ENCODE measurements at places on chromosomes 6 and 20. TPM values are rescaled to one million over a fixed set of nuclear protein-coding genes. Genes with fewer than 3 reads are reported as not detected.
A peak's percentile ranks its signal among the peaks of the same experiment; 100 is the strongest.

DNA sequence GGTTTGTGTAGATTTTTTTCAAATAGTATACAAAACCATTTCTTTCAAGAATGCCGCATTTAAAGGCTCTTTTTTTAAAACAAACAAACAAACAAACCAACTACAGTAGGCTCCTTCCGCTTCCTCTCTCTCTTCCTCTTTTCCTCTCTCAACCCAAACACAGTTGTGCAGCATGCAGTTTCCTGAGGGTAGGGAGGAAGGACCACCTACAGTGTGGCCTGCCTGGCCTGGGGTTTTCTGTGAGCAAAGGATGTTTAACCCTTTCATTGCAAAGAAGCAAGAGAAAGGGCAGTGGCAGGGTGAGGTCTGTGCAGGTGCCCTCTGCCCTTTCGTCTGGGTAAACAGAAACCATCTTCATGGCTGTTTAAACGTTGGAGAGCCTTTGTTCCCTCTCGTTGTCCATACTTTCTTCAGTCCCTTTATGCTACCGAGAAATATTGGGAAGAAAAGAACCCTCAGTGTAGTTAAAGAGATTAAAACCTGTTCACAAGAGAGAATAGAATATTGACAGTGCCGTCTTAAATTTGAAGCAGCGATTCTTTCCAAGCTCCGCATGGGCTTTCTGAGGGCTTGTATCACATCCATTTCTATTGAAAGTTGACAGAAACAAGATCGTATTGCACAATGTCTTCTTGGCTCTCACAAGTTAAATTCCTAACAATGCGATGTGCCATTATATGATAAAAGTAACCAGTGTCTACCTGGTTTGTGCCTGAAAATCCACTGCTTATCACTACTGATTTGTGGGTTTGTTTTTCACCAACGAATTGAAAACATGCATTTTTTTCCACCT lies 215.5 kb upstream of the SNX9 start:
- no peak for DNase-seq

DNA sequence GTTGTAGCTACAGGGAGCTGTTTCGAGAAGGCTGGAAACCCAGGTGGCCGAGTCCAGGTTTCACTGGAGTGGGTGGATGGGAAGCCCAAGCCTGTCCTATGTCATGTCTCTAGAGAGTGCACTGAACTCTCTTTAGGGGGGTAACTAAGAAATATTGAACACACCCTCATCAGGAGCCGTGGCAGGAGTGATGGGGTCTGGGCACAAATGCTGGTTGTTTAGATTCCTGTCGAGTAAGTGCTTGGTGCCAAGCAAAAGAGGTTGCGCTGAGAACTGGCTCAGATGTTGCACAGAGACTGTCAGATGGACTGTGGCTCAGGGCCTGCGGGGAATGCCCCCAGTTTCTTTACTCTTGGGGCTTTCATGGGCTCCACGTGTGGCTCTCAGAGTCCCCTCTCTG lies 7.3 kb upstream of the FAM209A start:
- no peak for DNase-seq

GRCh38 chr6:88763160-88763559 lies 200.3 kb downstream of the RNGTT start:
- no peak for DNase-seq

- DNase-seq = no peak
Measured at GRCh38 chr20:35002426-35003210, 47.0 kb downstream of the MYH7B start.

DNA sequence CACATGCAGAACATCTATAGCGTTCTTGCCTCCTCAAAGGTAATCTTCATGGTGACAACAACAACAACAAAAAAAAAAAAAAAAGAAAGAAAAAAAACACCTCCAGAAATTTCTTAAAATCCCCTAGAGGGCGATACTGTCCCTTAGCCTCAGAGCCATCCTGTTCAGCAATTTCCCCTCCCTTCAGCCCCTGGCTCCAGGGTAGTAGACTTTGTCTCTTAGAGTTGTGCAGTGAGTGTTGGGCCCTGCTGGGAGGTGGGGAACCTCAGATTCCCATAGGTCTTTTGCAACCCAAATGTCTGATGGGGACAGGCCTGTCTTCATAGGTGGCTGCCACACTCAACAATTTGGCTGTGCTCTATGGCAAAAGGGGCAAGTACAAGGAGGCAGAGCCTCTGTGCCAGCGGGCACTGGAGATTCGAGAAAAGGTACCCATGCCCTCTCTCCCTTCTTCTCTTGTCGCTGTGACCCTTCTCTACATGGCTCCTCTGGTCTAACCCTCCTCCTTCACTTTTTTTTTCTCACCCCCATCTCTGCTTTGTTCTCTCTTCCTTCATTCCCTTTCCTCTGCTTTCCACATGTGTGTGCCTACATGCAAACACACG lies 6.0 kb upstream of the PTK7 start:
- DNase-seq = peak; percentile 58

GRCh38 chr6:89433252-89434149 lies 549 bp downstream of the ANKRD6 start:
- peak; percentile 15 for DNase-seq

GRCh38 chr6:21804941-21805610 lies 211.5 kb downstream of the SOX4 start:
- DNase-seq = no peak

GRCh38 chr6:24649691-24650090 lies 3.7 kb upstream of the KIAA0319 start:
- no peak for DNase-seq

- DNase-seq = peak; percentile 15
Measured at GRCh38 chr6:70686548-70687133, 19.0 kb downstream of the SMAP1 start.

GRCh38 chr6:48809245-48809644 lies 653.8 kb downstream of the MMUT start:
- DNase-seq = no peak

DNA sequence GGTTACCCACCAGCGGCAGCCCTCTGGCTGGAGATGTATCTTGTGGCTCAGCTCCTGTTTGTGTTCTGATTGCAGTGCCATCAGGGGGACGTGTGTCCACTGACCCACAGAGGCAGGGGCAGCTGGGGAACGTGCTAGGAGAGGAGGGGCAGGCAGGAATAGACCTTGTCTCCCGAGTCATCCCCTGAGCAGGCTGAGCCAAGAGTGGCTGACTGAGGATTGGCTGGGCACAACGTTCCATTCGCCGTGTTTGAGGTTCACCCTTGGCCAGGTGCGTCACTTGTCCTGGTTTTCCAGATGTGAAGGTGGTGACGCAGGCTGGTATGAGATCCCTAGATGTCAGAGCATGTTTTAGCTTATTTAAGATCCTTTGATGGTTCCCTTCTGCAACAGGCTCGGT lies 57.7 kb downstream of the ADNP start:
- no peak for DNase-seq

GRCh38 chr6:149079911-149080491 lies 237.5 kb upstream of the TAB2 start:
- no peak for DNase-seq

- DNase-seq = no peak
Measured at GRCh38 chr6:144340541-144341371, 55.6 kb downstream of the UTRN start.

DNA sequence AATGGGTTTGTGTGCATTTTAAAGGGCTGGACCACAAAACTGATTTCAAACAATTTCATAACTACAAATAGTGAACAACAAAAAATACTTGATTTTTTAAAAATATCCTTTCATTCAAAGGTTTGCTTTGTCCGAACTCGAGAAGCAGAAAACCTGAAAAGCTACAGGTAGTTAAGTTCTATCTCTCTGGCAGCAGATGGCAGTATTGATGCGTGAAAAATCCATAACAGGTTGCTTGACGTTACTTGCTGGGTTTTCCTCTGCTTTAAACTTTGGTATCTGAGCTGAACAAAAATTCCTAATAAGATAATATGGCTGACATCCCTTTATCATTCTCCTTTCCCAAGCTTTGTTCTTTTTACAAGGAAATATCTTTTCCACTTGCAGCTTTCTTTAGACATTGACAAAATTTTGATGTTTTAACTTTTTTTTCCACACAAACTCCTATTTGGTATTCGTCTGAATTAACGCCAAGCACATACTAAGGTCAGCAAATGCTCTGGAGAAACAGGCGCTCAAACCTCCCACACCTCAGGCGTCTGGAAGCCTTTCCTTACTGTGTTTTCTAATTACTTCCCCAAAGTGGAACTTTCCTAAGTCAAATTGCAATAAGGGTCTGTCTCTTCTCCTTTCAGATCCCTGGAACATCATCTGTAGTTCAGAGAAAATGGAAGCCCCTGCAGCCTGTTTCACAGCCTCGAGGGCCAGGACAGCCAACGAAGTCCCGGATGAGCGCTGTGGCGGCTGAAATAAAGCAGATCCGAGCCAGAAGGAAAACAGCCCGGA lies 50.3 kb upstream of the GFRAL start:
- peak; percentile 11 for DNase-seq

DNA sequence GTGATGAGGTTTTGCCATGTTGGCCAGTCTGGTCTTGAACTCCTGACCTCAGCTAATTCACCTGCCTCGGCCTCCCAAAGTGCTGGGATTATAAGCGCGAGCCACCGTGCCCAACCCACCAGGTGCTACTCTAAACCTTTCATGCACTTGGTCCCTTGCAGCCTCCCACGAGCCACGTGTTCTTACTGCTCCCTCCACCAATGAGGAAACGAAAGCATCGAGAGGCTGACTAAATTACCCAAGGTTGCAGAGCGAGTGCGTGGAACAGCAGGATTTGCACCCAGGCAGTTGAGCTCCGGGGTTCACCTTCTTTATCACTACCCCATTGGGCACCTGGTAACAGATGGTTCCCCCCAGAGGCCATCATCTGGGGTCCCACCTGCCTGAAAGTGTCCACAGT lies 208.3 kb downstream of the LY86 start:
- DNase-seq = no peak

- peak; percentile 66 for DNase-seq
Measured at GRCh38 chr6:138590796-138591709, 91.8 kb upstream of the NHSL1 start.

- DNase-seq = no peak
Measured at GRCh38 chr20:24914388-24915241, 34.5 kb upstream of the CST7 start.

DNA sequence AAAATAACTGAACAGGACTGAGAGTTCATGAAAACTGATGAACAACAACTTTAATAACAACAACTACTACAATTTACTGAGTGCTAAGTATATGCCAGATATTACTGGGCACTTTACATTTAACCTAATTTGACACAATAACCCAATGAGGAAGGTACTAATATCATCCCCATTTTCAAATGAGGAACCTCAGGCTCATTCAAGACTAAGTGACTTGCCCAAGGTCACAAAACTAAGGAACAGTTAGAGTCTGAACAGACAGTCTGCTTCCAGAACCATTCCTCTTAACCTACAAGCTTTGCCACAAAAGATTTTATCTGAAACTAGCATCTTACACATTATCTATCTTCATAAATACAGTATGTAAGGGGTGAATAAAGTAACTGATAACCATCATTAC lies 10.6 kb upstream of the NDRG3 start:
- no peak for DNase-seq

GRCh38 chr6:137699031-137699683 lies 167.9 kb upstream of the TNFAIP3 start:
- DNase-seq = no peak

- no peak for DNase-seq
Measured at GRCh38 chr6:157534977-157535339, 154.0 kb downstream of the ZDHHC14 start.

DNA sequence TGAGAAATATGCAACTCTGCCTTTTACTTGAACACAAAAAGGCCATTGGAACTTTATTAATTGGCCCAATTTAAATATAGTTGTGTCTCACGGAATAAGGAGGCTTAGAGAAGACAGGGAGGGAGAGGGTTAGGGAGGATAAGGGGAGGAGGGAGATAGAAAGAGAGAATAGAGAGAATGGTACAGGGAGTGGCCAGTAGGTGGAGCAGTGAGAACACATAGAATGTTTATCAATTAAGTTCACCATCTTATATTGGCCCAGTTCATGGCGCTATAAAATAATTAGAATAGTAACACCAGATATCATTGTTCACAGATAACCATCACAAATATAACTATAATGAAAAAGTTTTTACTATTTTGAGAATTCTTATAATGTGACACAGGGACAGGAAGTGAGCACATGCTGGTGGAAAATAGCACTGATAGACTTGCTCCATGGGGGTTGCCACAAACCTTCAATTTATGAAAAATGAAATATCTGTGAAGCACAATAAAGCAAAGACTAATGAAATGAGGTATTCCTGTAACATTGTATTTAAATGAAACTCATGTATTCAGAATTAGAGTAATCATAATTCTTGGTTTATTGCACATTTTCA lies 374.1 kb upstream of the MANEA start:
- peak; percentile 12 for DNase-seq

GRCh38 chr6:101465863-101466262 lies 72.4 kb downstream of the GRIK2 start:
- no peak for DNase-seq

- no peak for DNase-seq
Measured at GRCh38 chr6:104046426-104046825, 813.3 kb downstream of the HACE1 start.

GRCh38 chr6:118801257-118801656 lies 92.7 kb upstream of the ASF1A start:
- no peak for DNase-seq

DNA sequence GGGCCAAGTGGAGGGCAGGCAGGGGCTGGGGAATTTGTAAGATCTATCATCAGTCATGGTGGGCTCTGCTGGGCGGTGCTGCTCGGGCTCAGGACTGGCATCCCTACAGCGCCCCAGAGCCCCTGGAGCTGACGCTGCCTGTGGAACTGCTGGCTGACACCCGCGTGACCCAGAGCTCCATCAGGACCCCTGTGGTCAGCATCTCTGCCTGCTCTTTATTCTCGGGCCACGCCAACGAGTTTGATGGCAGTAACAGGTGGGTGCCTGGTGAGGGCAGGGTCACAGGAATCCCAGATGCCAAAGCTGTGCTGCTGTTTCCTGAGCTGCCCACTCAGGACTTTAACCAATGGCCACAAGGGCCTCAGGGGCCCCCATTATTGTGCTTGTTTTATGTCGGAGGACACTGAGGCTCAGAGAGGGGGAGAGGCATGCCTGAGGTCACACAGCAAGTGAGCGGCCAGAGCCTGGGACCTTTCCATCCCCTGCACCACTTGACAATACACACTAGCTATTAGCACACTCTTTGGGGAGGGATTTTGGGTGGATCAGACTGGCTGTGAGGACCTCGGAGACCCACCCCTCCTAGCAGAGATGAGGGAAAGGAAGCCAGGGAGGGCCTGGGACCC lies 6.3 kb downstream of the BPIFB2 start:
- DNase-seq = no peak

The GSTA3 gene
- not detected for total RNA-seq

The DHX35 gene
- 16.9 TPM for total RNA-seq

The CLPSL2 gene
- not detected for total RNA-seq

The RIPPLY2 gene
- not detected for total RNA-seq

The ID4 gene
- total RNA-seq = 0.07 TPM

The HLA-DQB2 gene
- total RNA-seq = not detected
